CD4-positive, alpha-beta T cell treated with Interleukin-15 for 1 hour (primary cell): ENCODE measurements at places on chromosomes 5 and 9.

DNA sequence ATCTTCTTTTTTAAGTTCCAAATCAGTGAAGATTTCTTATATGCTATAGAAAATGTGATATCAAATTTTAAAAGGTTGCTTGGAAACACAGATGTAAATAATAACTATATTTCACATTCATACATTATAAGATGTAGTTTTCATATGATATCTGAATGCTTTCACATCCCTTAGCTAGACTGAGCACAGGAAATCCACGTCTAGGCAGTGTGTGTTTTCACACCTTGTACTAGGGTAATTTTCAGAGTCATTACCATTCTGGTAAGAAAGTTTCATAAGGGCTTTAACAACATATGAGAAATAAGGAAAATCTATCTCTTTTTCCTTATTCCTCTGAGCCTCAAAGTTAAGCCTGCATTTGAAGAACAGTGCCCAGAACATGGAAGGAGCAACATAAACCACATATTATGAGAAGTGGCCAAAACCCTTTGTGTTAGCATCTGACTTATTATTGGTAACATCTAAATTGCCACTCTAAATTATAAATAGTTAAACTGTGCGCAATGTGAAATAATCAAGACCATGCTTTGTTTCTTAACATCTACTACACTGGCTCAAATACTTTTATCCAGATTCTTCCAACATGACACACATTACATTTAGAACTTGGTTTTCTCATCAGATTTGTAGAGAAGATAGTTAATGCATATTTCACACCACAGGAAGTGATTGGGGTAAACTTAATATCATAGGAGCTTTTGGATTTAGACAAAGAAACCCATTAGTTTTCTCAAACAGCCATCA lies 113.3 kb downstream of the PPP2R2B start:
- DNase-seq = peak; percentile 17

DNA sequence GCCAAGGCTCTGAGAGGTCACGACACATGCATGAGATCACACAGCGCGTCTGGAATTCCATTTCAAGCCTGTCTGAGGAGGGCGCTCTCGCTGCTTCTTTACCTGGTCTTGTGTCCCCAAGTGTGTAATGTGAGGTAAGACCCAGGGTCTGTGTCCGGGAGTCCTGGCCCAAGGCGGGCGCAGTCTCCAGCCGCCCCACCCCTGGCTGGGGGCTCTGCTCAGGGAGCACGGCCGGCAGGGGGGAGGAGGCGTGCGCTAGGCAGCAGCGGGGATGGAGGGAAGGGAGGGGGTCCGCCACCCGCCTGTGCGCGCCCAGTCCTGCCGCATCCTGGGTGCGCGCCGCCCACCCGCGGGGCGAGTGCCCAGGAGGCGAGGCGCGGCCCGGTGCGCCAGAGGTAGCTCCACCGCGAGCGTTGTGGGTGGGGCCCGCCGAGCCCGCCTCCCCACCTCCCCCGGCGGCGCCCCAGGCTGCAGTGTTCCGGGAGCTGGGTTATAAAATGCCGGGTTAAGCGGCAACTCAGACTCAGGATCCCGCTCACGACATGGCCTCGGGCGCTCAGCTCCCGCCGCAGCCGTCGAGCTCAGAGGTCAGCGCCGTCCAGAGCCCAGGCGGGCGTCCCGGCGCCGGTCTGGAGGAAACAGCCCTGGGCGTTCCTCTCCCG lies at the start of gene CCNI2:
Gene CCNI2, plus strand, starts transcription at position 473 of the 662 bp plus-strand sequence. Its CDS starts 70 bp downstream, at position 543.
- peak; percentile 61 for DNase-seq

GRCh38 chr5:19855031-19855430 lies 133.0 kb downstream of the CDH18 start:
- no peak for DNase-seq

DNA sequence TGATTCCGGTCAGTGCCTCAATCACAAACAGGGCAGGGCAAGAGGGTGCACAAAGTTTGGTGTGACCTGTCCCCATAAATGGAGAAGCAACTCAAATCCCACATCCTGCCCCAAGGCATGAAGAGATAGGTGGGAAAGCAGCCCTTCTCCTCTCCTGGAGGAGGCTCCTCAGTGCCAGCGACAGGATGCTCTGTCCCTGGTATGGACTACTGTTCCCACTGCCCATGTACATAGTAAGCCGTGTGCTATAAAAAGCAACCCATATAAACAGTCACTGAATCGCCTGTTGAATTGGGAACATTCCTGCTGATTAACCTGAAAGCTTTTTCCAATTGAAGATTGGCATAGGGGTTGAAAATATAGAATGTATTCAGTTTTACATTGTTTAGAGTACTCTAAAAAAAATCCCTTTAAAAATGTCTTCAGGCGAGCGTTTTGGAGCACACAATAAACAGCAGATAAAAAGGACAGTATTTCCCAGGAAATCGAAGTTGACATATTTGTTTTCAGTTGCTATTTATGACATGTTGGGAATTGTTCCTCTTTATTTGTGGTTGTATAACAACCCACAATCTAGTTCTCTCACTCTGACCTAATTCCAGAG lies 513.9 kb downstream of the DIRAS2 start:
- DNase-seq = no peak

GRCh38 chr5:73180566-73180965 lies 7.6 kb downstream of the TMEM174 start:
- no peak for DNase-seq

- no peak for DNase-seq
Observed at GRCh38 chr5:154793599-154794524, 38.7 kb downstream of the LARP1 start.

GRCh38 chr5:72305194-72306142 lies 14.6 kb downstream of the MRPS27 start:
- DNase-seq = no peak

- DNase-seq = no peak
Observed at GRCh38 chr5:78566747-78567425, 81.7 kb downstream of the LHFPL2 start.

- DNase-seq = no peak
Observed at GRCh38 chr5:141853895-141854626, 24.1 kb downstream of the PCDH1 start.

- DNase-seq = no peak
Observed at GRCh38 chr5:102119252-102119651, 176.8 kb downstream of the SLCO4C1 start.

GRCh38 chr9:113477661-113478060 lies 14.1 kb downstream of the RGS3 start:
- no peak for DNase-seq
